Right lobe of liver (tissue), 6 donors: ENCODE measurements at places on chromosomes 13 and 19. TPM values are rescaled to one million over a fixed set of nuclear protein-coding genes. Genes with fewer than 3 reads are reported as not detected.

- H3K4me1 ChIP-seq, result no peaks in the 10 kb centered on the region
- H3K27ac ChIP-seq, result no peak overlapping the region
- H3K27me3 ChIP-seq, result no peaks in the 10 kb centered on the region
- H3K4me3 ChIP-seq, result no peak overlapping the region
- no peaks in the 10 kb centered on the region for H3K36me3 ChIP-seq
These were observed 319.7 kb upstream of the TSHZ3 start for GRCh38 chr19:31668921-31669320.

- no peaks in the 10 kb centered on the region for H3K4me1 ChIP-seq
- no peak for DNase-seq
- no peak within 1 kb of the TSS for H3K27ac ChIP-seq
- H3K4me3 ChIP-seq, result peak within 1 kb of the TSS; percentile 22
- H3K27me3 ChIP-seq, result no peaks in the 10 kb centered on the region
These were observed at the start of gene DENND1C for GRCh38 chr19:6481541-6482342. TSS of gene DENND1C (minus strand) at chr19:6481787. CDS start at chr19:6481695, 92 bp downstream.

GRCh38 chr13:45728759-45729158 lies 26.6 kb downstream of the CBY2 start:
- H3K27me3 ChIP-seq, result no peaks in the 10 kb centered on the region
- DNase-seq, result no peak
- no peak overlapping the region for H3K4me3 ChIP-seq
- no peak overlapping the region for H3K27ac ChIP-seq
- H3K4me1 ChIP-seq, result no peaks in the 10 kb centered on the region

GRCh38 chr19:39970425-39970674 lies 615 bp upstream of the PSMC4 start:
- DNase-seq, result no peak
- H3K4me3 ChIP-seq, result peak overlapping the region; percentile 73
- H3K27me3 ChIP-seq, result no peaks in the 10 kb centered on the region
- H3K36me3 ChIP-seq, result peaks cover 24% of the 10 kb centered on the region

DNA sequence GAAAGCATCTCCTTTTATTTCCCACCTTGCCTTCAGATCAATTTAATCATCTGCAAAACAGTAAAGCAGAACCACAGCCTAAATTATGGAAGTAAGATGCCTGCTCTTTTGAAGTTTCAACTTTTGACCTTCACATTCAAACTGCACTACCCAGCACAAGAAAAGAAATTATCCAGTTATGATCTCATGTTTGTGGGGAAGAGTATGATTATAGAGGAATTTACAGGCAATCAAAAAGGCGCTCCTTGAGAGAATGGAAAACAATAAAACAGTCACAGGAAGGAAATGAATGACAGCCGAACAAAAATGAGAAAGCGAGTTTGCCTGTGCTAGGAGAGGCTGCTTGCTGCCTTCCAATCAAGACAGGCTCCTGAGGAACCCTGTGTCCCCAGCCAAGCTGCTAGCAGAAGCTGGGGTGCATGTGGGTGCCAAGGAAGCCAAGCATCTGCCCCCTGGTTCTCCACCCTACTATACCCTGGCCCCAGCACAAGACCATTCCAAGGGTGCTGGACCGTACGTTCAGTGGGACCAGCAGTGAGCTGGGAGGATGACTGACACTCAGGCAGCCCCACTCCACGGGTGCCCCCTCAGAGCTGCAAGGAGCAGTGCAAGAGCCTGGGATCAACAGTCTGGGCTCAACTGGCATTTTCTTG lies 47.8 kb downstream of the PEPD start:
- H3K36me3 ChIP-seq, result peaks cover 32% of the 10 kb centered on the region
- no peak for DNase-seq
- H3K4me1 ChIP-seq, result no peaks in the 10 kb centered on the region
- no peak overlapping the region for H3K27ac ChIP-seq
- H3K4me3 ChIP-seq, result no peak overlapping the region

DNA sequence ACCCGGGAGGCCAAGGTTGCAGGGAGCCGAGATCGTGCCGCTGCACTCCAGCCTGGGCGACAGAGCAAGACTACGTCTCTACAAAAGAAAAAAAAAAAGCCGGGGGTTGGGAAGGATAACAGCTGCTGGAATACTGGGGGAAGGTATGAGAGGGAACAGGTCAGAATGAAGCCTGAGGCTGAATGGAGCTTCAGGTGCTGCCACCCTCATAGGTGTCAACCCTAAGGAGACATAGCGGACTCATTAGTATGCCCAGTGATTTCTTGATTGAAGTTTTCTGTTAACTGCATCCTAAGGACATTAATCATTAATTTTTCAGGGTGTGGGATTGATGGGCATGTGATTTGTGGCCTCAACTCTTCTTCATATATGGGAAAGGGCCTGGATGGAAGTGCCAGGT lies 6.0 kb downstream of the SMARCA4 start:
- H3K27me3 ChIP-seq, result no peaks in the 10 kb centered on the region
- H3K36me3 ChIP-seq, result no peaks in the 10 kb centered on the region
- no peak overlapping the region for H3K4me3 ChIP-seq
- H3K27ac ChIP-seq, result no peak overlapping the region

DNA sequence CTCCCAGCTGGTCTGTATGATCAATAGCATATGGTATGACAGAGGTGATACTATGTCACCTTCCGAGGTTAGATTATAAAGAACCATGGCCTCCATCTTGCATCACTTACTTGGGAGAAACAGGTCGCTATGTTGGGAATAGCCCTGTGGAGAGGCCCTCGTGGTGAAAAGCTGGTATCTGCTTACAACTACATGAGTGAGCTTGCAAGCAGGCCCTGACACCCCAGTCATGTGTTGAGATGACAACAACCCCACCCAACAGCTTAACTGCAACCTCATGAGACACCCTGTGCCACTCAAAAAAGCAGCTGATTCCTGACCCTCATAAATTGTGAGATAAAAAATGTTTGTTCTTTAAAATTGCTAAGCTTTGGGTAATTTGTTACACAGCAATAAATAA lies 18.8 kb downstream of the MTRF1 start:
- no peaks in the 10 kb centered on the region for H3K36me3 ChIP-seq
- no peak overlapping the region for H3K4me3 ChIP-seq
- H3K27me3 ChIP-seq, result no peaks in the 10 kb centered on the region
- H3K27ac ChIP-seq, result no peak overlapping the region
- no peaks in the 10 kb centered on the region for H3K4me1 ChIP-seq

DNA sequence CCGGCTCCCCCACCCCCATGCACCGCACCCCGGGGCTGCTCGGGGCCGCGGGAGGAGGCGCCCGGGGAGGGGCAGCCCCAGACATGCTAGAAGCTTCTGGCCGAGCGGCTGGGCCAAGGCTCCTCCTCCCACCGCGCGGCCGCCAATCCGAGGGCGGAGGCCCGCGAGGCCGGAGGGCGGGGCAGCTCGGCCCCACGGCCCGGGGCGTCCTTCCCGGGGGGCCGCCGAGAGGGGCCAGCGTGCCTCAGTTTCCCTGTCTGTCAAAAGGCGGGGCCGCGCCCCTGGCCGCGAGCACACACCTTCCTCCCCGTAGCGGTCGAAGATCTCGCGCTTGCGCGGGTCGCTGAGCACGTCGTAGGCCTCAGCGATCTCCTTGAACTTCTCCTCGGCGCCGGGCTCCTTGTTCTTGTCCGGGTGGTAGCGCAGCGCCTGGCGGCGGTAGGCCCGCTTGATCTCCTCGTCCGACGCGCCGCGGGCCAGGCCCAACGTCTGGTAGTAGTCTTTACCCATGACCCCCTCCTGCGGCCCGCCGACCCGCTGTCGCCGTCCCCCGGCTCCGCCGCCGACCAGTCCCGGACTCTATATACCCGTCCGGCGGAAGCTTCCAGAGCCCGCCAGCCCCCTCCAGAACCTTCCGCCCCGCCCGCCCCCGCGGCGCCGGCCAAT lies at the start of gene DNAJB1:
Gene DNAJB1, minus strand, starts transcription at position 558 of the 666 bp plus-strand sequence. Its CDS starts 48 bp downstream, at position 510.
- H3K4me1 ChIP-seq, result peaks cover 55% of the 10 kb centered on the region
- H3K27ac ChIP-seq, result peak within 1 kb of the TSS; percentile 100
- H3K4me3 ChIP-seq, result peak within 1 kb of the TSS; percentile 73
- no peaks in the 10 kb centered on the region for H3K27me3 ChIP-seq

DNA sequence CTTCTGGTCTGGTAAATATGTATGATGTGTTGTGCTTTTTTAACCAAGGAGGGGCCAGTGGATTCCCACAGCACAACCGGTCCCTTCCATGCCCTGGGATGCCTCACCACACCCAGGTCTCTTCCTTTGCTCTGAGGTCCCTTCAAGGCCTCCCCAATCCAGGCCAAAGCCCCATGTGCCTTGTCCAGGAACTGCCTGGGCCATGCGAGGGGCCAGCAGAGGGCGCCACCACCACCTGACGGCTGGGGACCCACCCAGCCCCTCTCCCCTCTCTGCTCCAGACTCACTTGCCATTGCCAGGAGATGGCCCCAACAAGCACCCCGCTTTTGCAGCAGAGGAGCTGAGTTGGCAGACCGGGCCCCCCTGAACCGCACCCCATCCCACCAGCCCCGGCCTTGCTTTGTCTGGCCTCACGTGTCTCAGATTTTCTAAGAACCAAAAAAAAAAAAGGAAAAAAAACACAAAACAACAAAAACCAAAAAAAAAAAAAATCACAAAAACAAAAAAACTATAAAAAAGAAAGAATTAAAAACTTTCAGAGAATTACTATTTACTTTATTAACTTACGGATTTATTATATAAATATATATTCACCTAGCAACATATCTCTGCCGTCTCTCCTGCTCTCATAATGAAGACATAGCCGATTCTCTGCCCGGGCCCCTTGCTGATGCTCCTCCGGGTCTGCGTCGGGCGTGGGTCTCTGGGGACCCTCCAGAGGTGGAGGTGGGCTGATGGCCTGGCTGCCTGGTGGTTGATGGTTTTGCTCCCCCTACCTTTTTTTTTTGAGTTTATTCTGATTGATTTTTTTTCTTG lies 14.4 kb downstream of the CAPN12 start:
- no peak overlapping the region for H3K27ac ChIP-seq
- DNase-seq, result peak; percentile 74
- H3K36me3 ChIP-seq, result no peaks in the 10 kb centered on the region
- H3K27me3 ChIP-seq, result no peaks in the 10 kb centered on the region
- no peak overlapping the region for H3K4me3 ChIP-seq

GRCh38 chr13:23898101-23898500 lies 799 bp upstream of the C1QTNF9B start:
- no peak for DNase-seq
- no peak overlapping the region for H3K27ac ChIP-seq
- no peak overlapping the region for H3K4me3 ChIP-seq

- DNase-seq, result no peak
- no peak overlapping the region for H3K27ac ChIP-seq
- H3K4me1 ChIP-seq, result peaks cover 37% of the 10 kb centered on the region
- no peaks in the 10 kb centered on the region for H3K27me3 ChIP-seq
- no peak overlapping the region for H3K4me3 ChIP-seq
- H3K36me3 ChIP-seq, result no peaks in the 10 kb centered on the region
These were observed 20.9 kb upstream of the UBE2L5 start for GRCh38 chr13:30401347-30401746.

GRCh38 chr19:21141787-21142464 lies at the start of gene ZNF431:
TSS of gene ZNF431 (plus strand) at chr19:21142040. CDS start at chr19:21142184, 144 bp downstream.
- peak; percentile 87 for DNase-seq
- peak within 1 kb of the TSS; percentile 38 for H3K27ac ChIP-seq
- no peaks in the 10 kb centered on the region for H3K36me3 ChIP-seq
- H3K4me3 ChIP-seq, result peak within 1 kb of the TSS; percentile 55
- H3K4me1 ChIP-seq, result no peaks in the 10 kb centered on the region

DNA sequence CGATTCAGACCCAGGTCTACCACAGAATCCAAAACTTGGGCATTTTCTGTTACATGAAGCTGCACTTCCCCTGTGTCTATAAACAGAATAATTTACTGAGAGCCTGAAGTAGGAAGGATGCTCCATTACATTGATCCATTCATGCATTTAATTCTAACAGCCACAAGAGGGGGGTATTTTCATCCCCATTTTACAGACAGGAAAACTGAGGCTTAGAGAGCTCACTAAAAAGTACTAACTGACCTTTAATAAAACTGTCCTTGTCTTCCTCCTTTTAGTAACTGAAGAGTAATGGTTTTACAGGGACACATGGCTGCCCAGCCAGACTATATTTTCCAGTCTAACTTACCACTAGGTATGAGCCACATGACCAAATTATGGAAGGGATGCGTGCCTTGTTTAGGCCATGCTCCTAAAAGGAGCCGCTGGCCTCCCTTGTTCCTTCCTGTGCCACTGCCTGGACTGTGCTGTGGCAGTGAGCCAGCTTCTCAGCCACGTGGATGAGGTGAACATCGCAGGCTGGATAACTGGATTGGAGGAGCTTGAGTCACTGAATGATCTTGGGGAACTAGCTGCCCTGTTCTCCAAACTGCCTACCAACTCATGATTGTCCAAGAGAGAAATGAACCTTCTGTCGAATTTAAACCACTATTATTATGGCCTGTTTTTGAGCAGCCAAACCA lies 108.3 kb downstream of the DOCK9 start:
- H3K27ac ChIP-seq, result no peak overlapping the region
- H3K4me3 ChIP-seq, result no peak overlapping the region
- H3K36me3 ChIP-seq, result no peaks in the 10 kb centered on the region
- H3K27me3 ChIP-seq, result no peaks in the 10 kb centered on the region
- no peaks in the 10 kb centered on the region for H3K4me1 ChIP-seq

- no peaks in the 10 kb centered on the region for H3K36me3 ChIP-seq
- peak overlapping the region; percentile 13 for H3K4me3 ChIP-seq
- H3K4me1 ChIP-seq, result no peaks in the 10 kb centered on the region
- no peaks in the 10 kb centered on the region for H3K27me3 ChIP-seq
- H3K27ac ChIP-seq, result no peak overlapping the region
These were observed 14.8 kb upstream of the ATP8B3 start for GRCh38 chr19:1826557-1827521.

DNA sequence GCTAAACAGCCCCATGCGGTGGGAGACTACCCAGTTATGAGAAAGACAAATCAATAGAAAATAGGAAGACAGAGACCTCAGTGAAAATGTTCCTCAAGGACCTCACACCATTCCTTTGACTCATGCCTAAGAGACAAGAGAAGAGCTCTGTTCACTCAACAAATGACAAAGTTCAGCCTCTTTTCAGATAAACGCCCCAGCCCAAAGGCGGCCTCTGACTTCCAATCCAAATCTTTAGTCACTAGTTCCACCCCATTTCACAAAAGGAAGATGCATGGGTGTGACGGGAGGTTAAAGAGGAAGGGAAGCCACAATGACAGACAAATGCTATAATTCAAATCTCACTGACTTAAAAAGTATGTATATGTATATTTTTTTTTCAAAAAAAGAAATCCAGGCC lies 8.1 kb downstream of the CARS2 start:
- H3K27ac ChIP-seq, result no peak overlapping the region
- no peaks in the 10 kb centered on the region for H3K27me3 ChIP-seq
- no peak overlapping the region for H3K4me3 ChIP-seq
- H3K36me3 ChIP-seq, result peaks cover 22% of the 10 kb centered on the region
- DNase-seq, result no peak

Gene SIGLEC11
- total RNA-seq, result 3.0 TPM

Gene PEX11G
- total RNA-seq, result 9.8 TPM

Gene MEIOSIN
- total RNA-seq, result not detected
